GM12878 (cell line): ENCODE measurements at places on chromosomes 6 and 20. TPM values are rescaled to one million over a fixed set of nuclear protein-coding genes. Genes with fewer than 3 reads are reported as not detected.

Gene NFS1
- polyA plus RNA-seq: 44.5 and 45.0 TPM in 2 replicates

Gene DBNDD2
- 0.21 TPM in 1 of 2 replicates, not detected in the other for polyA plus RNA-seq

Gene EPB41L1
- 0.27 and 0.76 TPM in 2 replicates for polyA plus RNA-seq

Gene BEND3
- polyA plus RNA-seq: 2.3 and 2.4 TPM in 2 replicates

Gene PAK1IP1
- 73.0 and 77.5 TPM in 2 replicates for polyA plus RNA-seq

Gene ANKRD6
- 0.27 and 0.60 TPM in 2 replicates for polyA plus RNA-seq

Gene AGER
- 2.2 and 2.7 TPM in 2 replicates for polyA plus RNA-seq

Gene PTPN1
- 40.8 and 44.6 TPM in 2 replicates for polyA plus RNA-seq

Gene BPIFA1
- polyA plus RNA-seq: not detected in 2 replicates

Gene BPI
- polyA plus RNA-seq: not detected in 2 replicates

Gene KIF25
- polyA plus RNA-seq: not detected in 2 replicates

Gene FOXC1
- 0.09 TPM in 1 of 2 replicates, not detected in the other for polyA plus RNA-seq

Gene ZSCAN31
- 2.9 and 3.0 TPM in 2 replicates for polyA plus RNA-seq

Gene ABHD12
- polyA plus RNA-seq: 31.2 and 61.8 TPM in 2 replicates

Gene BNIP5
- polyA plus RNA-seq: 0.04 TPM in 1 of 2 replicates, not detected in the other

Gene CALHM4
- not detected in 2 replicates for polyA plus RNA-seq

Gene RPP40
- polyA plus RNA-seq: 39.4 and 41.2 TPM in 2 replicates

Gene OPN5
- not detected in 2 replicates for polyA plus RNA-seq

Gene CAGE1
- polyA plus RNA-seq: 0.08 and 0.32 TPM in 2 replicates

Gene SUMO4
- polyA plus RNA-seq: 0.57 and 2.1 TPM in 2 replicates

Gene TTBK1
- not detected in 2 replicates for polyA plus RNA-seq

Gene COL21A1
- not detected in 2 replicates for polyA plus RNA-seq

Gene PLAGL1
- polyA plus RNA-seq: 5.1 and 5.4 TPM in 2 replicates
